ENCODE measurements at places on chromosomes 7 and 10.

DNA sequence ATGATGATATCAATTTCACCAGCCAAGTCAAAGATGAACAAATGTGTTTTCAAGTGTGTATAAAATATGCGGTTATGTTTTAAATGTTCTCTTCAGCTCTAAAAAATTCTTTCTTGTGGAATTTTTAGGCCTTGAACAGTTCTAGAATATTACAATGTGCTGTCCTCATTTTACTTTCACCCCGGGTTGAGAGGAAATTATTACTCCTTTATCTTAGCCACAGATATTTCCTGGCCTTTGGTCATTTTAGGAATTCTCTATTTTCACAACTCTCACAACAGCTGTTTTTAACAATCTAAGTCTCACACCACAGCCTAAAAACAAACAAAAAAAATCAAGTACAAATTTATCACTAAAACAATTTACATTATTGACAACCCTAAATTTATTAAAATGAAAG is 112.2 kb upstream of the HGF start:
- no peak for DNase-seq

- DNase-seq: peak; percentile 26
Measured at GRCh38 chr10:103923502-103923901, 5.5 kb upstream of the STN1 start.

DNA sequence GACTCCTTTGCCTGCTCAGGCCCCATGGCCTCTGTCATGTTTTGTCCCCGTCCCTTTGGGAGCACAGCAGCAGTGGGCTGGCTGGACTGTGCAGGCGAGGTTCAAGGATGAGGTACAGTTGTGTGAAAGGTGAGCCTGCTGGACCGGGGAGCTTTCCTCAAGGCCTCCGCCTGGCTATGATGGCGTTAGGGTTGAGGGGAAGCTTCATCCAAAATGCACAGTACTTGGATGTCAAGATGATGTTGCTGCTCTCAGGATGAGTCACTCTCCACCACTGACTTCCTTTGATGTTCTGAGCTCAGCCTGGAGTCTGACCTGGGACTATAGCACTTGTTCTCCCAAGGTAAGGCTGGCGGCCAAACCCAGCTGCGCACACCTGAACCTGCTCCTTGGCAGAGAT is 152.7 kb upstream of the SHH start:
- DNase-seq: peak; percentile 47

DNA sequence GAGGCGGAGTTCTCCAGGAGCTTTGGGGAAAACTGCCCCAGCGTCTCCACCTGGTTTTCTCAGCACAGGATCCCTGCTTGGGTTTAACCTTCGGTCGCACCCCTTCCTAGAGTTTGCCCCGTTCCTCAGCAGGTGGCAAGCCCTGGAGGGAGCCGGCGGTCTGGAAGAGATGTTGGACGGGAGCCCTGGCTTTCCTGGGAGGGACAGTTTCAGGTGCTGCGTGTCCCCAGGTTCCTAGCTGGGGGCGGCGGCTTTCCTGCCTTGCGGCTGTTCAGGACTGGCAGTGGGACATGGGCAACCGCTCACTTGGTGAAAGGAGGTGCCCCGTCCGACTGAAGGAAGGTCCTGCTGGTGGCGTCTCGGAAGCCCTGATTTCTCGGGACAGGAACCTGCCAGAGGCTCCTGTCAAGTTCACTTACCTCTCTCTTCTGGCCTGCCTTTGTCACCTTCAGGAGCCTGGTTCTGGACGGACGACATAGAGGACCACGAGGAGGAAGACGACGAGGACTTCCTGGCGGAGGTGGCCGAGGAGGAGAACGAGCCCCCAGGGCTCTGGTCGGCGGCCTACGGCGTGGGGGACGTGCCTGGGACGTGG is 14.8 kb downstream of the ZNF316 start:
- DNase-seq: no peak

DNA sequence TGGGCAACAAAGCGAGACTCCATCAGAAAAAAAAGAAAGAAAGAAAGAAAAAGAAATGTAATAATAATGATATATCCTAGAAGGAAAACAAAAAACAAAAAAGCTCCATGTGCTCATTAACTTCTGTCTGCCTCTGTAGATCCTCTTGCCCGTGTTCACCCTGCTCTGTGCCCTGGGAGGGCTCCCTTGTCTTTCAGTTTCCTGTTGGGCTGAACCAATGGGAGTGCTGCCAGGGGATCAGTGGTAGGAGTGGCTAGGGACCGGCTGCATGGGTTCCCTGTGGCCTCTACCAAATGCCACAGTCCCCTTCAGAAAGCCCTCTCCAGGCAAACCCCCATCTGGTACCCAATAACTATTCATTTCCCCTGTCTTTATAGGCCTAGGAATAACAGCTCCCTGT is 51.8 kb upstream of the PARD3 start:
- no peak for DNase-seq

GRCh38 chr10:100043796-100044195 is 34.0 kb upstream of the DNMBP start:
- peak; percentile 48 for DNase-seq

GRCh38 chr10:125768219-125768855 is 7.3 kb downstream of the MMP21 start:
- DNase-seq: no peak

DNA sequence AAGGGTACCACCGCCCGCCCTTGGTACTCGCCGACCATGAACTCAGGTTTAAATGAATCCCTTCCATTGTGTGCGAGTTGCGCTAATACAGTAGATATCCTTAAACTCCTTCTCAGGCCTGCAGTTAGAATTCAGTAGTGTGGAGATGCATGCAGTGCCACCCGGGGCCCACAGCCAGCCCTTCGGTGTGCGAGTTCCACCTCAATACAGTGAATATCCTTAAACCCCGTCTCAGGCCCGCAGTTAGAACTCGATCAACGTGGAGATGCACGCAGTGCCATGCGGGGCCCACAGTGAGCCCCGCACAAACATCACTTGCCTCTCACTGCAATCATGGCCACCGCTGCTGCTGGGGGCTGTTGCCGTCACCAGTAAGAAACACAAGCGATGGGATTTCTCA is 261.9 kb downstream of the MAD1L1 start:
- DNase-seq: no peak

- DNase-seq: no peak
Measured at GRCh38 chr10:5940807-5941218, 36.5 kb downstream of the IL15RA start.

DNA sequence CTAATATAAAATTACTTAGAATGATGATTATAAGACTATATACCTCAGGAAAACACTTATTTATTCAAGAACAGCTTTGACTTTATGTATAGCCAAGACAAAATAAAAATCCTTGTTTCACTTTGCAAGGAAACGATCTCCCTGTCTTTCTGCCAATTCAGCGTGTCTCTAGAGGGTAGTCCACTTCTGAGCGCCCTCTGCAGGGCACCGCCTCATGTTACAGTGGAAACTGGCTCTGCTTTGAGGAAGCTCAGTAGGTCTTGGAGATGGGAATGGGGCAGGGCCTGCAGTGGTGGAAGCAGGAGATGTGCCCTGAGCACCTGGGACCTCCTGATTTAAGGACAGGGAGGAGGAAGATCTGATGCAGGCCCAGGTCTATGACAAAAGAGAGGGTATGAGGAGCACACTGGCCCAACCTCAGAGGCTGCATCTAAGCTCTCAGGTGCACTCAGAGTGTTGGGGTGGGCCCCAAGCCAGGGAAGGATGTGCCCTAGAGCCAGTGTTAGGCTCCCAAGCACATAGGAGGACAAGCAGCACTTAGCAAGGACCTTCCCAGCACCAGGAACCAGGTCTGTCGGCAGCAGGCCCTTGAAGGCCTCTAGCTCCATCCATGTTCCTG is 481.0 kb downstream of the TNS3 start:
- peak; percentile 72 for DNase-seq

DNA sequence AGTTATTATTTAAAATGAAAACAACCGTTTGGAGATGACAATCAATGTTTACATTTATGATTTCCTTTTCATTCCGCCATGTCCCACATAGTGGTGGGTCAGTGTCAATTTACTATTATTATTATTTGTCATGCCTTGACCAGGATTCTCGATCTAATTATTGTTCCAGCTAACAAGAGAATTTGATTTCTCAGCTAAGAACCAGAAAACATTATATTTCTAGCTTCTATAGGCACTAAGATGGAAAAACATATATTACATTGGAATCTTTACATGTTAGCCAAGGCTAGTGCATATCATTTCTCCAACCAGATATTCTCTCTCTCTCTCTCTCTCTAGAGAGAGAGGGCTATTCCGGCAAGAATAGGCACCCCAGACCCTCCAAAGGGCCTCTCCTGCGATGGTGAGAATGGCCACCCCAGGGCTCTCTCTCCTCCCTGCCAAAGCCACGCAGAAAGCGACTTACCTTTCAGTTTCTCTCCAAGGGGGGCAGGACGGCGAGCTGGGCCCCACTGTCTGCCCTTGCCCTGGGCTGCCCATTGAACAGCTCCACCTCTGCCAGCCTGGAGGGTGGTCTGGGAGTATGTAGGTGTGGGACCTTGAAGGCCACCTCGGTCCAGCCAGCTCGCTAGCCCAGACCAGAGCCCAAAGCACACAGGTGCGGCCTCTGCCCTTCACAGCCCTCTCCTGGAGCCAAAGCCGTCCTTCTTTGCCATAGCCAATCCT is 2.4 kb downstream of the HOXA3 start:
- no peak for DNase-seq

DNA sequence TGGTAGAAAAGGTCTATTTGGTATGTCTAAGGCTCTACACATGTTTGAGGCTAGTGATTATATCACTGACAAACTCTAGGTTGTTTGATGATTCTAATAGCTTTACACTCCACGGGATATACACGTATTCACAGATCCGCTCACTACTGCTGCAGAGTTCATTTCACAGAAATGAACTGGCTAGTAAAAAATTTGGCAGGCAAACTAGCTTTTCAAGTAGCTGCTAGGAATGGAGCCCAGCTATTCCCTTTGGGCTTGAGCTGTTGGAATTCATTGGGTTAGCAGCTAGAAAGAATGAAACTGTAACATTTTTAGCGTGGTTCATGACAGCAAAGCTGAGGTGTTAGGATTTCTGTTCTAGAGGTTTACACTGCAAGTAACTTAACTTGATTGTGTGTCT is 37.6 kb downstream of the R3HCC1L start:
- no peak for DNase-seq

- DNase-seq: peak; percentile 41
Measured at GRCh38 chr10:112246-112645, 23.0 kb upstream of the ZMYND11 start.

DNA sequence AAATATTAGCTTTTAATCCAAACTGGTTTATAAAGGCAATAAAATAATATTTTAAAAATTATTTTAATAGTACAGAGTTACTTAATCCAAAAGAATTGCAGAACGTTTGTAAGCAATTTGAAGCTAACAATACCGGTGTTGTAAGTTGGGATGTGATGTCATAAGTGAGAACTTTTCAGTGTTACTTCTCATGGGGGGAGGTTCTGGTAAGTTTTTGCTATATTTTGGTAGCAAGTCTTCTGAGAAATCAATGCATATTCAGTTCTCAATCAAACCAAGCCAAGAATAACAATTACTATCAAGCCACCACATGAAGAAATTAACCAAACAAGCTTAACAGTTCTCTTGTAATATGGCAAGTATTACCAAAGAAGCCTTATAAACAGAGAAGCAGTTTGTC is 147.1 kb upstream of the ASAH2 start:
- DNase-seq: no peak

GRCh38 chr10:77638321-77639101 is 903 bp upstream of the KCNMA1 start:
- no peak for DNase-seq

DNA sequence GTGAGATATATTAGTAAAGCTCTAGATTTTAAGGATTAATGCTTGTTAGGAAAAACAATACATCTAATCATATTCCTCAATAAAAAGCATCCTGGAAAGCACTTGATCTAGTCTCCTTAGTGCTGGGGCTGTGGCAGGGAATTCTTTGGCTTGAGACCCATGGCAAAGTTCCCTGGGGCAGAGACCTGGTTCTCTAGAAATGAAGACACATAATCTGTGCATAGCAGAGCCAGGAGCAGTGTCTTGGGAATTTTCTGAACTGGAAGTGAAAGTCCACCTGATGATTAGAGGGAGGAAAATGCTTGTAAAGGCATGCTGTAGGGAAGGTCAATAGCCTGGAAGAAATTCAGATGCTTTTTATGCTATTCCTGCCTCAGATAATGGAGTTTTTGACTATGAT is 247.4 kb downstream of the CDK14 start:
- DNase-seq: no peak

GRCh38 chr7:139811066-139811465 is 18.0 kb upstream of the TBXAS1 start:
- DNase-seq: no peak

GRCh38 chr10:87761892-87762291 is 56.1 kb downstream of the ATAD1 start:
- DNase-seq: peak; percentile 34

DNA sequence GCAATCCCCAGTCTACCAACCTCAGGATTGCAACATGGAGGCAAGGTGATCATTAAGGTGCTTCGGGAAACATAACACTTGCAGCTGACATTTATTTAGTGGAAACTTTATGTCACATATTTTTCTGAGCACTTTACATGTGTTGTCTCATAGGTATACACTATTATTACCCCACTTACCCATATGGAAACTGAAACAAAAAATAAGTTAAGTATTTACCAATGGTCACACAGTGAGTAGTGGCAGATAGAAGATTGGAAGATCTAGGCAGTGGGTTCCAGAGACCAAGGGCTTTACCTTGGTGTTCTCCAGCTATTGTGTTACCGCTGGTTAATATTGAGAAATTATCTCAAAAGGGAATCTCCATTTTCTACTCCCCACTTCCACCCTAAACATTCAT is 1279.1 kb upstream of the SORCS1 start:
- no peak for DNase-seq

DNA sequence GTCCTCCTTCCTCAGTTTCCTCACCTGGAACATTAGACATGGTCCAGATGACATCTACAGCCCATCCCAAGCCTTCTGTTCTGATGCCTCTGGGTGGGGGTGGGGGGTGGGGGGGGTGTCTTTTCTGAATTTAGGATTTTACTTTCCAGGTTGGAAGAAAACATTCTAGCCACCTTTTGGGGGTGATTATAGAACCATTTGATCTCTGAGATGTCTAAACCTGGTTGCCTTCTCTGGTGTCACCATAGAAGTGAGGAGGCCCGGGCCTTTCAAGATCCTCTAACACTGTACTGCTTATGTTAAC is 411.0 kb upstream of the ZMIZ1 start:
- DNase-seq: no peak

GRCh38 chr7:74312418-74313028 is 23.3 kb downstream of the CLIP2 start:
- peak; percentile 24 for DNase-seq
